ENCODE measurements at places on chromosomes 2 and 18.

- no peak for DNase-seq
Measured at GRCh38 chr2:221495731-221496130, 76.4 kb downstream of the EPHA4 start.

DNA sequence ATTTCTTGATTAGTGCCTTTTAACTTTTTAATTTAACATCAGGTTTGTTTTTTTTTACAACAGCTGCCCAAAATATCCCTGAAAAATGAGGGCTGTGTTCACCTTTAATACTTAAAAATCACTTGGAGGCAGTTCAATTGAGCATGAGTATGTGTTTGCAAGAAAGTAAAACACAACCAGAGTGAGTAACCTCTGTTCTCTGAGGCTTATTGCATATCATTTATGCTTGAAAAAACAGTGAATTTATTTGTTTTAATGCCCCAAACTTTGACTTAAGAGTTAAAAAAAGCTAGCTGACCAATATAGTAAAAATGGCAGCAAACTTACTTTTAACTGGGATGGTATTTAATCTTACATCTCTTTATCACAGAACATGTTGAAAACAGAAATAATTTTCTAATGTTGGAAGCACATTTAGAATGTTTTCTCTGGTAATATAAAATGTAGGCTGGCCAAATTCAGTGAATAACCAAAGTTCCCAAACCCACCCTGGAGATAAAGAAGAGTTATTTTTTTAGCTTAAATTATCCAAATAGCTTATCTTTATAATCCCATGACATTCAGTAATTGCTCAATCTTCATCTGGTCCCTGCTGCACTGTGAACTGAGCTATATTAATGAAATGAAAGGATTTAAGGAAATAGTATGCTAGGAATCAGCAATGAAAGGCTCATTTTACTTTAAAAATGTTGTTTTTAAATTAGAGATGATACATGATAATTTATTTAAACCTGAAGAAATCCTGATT lies 24.8 kb upstream of the EFEMP1 start:
- no peak for DNase-seq

- DNase-seq: no peak
Measured at GRCh38 chr2:206955253-206955652, 15.9 kb downstream of the CPO start.

- no peak for DNase-seq
Measured at GRCh38 chr2:195945056-195945455, 123.6 kb downstream of the DNAH7 start.

DNA sequence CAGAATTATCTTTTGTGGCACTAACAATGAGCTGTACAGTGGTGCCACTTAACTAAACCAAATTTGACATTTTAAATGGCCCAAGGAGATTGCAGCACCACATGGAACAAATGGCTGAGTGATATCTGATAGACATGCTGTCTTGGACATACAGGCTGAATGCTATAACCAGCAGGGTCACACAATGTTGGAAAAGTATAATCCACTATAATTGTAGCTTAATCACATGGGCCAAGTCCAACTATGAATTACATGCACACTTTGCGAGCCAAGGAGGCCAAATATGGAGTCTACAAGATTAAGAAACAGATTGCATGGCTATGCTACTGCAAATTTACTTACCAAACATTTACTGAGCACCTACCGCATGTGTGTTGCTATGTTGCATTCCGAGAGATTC lies 69.0 kb downstream of the AOX1 start:
- no peak for DNase-seq

DNA sequence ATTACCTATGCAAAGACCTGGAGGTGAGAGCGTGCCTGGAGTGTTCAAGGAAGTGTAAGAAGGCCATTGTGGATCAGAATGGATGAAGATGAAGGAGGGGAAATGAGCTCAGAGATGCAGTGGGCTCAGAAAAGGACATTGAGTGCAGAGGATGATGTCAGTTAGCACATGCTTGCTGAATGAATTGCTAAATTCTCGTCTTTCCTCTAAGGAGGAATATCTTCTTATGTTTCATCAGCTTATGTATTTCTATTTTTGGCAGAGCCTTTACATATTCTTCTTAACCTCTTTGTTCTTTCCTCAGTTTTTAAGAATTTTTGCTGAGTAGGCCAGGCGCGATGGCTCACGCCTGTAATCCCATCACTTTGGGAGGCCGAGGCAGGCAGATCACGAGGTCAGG lies 30.9 kb downstream of the FAM171B start:
- DNase-seq: no peak

GRCh38 chr2:217004656-217005055 lies 144.8 kb upstream of the TNP1 start:
- no peak for DNase-seq

DNA sequence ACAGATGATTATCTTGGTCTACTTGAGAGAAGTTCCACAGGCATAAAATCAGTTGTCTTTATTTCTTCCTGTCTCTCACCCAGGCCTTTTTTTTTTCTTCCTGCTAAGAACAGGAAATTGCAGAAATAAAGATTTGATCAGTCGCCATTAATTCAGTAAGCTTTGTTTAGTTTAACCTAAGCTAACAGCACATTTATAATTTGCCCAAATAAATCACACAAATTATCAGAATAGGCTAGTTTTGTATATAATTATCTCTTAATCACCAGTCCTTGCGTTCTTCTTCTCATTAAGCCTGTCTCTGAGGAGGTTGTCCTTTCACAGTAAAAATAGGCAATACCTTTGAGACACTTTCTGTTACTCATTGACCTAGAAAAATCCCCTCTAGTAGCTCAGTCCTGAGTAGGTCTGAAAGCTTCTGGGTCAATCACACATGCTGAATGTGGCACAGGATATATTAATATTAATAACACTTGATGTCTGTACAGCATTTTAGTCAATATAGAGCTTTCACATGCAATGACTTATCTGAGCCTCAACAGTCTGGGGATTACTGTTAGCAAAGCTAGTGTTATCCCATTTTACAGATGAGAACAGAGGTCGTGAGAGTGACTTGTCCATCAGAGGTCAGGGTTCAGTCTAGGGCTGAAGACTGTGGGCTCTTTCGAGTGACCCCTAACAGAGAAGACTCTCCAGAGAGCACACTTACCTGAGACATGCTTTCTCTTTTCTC lies 11.2 kb upstream of the STK17B start:
- no peak for DNase-seq

DNA sequence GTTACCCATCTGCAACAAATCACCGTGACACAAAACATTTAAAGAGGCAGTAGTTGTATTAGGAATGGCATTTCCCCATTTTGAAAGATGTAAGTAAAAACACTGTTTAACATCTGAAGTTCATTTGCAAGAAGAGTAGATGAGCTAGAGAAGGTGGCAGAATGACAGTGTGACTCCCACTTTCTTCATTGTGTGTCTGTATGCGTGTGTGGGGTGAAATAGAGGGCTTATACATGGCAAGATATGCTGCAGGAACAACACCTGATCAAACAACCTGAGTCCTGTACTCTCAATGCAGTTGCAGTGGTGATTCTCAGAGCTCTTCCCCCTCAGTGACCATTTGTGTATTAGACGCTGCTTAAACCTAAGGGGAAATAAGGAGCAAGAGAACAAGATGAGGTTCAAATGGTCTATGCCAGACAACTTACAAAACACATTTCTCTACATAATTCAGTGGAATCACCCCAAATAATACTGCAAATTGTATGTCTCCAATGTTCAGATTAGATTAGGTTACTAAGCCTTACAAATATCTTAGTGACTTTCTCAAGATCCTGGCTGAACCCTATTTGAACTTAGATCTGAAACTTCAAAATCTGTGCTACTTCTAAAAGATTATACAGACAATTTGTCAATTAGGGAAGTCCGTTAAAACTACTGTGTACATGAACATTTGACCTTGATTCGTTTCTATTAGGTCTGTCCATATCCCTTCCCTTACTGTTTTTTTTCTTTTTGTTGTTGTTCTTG lies 230.1 kb downstream of the LRRTM1 start:
- DNase-seq: no peak

GRCh38 chr2:63343397-63344109 lies 244.7 kb downstream of the WDPCP start:
- DNase-seq: no peak

GRCh38 chr2:66164470-66164869 lies 270.5 kb upstream of the MEIS1 start:
- no peak for DNase-seq

- DNase-seq: peak; percentile 43
Measured at GRCh38 chr2:44941551-44942234, at the start of gene SIX3. Gene SIX3, plus strand, starts transcription at chr2:44941702. Its CDS starts 403 bp downstream, at chr2:44942105.

DNA sequence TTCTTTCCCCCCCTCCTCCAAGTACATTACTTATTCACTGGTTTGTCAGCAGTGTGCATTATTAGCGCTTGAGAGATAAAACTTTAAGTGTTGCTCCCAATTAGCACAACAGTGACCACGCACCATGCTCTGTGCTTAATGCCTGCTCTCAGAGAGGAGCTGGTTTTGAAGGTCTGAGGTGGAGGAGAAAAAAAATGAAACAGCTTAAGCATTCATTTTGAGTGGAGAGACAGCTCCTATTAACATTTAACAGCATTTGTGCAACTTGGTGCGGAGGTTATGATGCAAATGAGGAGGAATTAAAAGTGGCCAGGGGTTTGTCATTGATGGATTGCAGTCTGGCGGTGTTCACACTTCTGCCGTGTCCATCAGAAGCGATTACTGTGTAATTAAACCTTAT lies 141.8 kb downstream of the FIGN start:
- no peak for DNase-seq

DNA sequence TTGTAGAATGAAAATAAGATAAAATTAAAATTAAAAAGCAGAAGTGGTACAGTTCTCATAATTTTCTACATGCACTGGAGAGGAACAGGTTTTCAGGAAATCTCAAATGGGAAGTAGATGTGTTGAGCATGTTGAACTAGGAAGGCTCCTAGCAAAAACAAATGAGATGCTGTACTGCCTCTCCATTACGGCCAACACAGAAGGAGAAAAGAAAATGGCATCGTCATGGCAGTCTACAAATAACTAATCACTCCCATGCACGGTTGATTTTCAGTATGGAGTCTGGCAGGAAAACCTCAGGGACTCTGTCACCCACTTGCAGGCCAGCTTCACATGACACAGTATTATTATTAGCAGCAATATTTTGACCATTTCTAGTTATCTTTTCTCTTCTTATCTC lies 278.7 kb downstream of the NRXN1 start:
- no peak for DNase-seq

- no peak for DNase-seq
Measured at GRCh38 chr2:119441376-119442225, 9.9 kb downstream of the TMEM37 start.

DNA sequence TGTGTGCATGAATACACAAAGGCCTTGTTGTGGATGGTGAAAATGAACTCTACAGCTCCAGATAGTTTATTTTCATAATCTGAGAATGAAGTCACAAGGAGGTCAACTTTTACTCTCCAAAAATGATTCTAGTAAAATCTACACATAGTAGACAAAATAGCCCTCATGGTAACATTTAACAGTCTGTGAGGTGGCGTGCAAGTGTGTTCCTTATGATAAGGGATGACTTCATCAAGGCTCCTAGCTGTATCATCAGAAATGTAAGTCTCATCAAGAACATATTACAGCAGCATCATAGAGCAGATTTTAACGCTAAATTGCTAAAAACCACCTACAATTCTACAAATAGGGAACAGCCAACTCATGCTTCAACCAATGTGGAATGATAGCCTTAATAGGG lies 72.3 kb upstream of the RIOK3 start:
- no peak for DNase-seq

DNA sequence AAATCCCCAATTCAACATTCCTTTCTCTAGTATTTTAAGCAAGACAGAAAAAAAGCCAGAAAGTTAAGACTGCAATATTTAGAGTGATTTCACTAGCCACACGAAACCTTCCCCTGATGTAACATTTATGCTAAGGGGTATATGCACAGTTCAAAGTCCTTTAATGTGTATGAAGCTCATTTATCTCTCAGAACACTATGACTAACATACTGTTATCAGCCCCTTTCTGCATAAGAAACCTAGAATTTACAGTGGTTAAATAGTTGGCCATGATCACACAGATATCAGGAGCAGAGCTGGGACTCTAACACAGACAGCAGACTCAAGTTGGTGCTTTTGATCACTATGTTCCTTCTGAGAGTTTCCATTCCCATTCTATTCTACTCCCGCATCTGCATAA lies 185.5 kb downstream of the CDH2 start:
- no peak for DNase-seq

GRCh38 chr2:88355486-88355885 lies 97.0 kb downstream of the FOXI3 start:
- DNase-seq: no peak

GRCh38 chr2:141641462-141641861 lies 489.4 kb downstream of the LRP1B start:
- no peak for DNase-seq

- DNase-seq: no peak
Measured at GRCh38 chr2:168766600-168766999, 35.8 kb upstream of the NOSTRIN start.

GRCh38 chr2:235935773-235936172 lies 232.4 kb downstream of the GBX2 start:
- no peak for DNase-seq

DNA sequence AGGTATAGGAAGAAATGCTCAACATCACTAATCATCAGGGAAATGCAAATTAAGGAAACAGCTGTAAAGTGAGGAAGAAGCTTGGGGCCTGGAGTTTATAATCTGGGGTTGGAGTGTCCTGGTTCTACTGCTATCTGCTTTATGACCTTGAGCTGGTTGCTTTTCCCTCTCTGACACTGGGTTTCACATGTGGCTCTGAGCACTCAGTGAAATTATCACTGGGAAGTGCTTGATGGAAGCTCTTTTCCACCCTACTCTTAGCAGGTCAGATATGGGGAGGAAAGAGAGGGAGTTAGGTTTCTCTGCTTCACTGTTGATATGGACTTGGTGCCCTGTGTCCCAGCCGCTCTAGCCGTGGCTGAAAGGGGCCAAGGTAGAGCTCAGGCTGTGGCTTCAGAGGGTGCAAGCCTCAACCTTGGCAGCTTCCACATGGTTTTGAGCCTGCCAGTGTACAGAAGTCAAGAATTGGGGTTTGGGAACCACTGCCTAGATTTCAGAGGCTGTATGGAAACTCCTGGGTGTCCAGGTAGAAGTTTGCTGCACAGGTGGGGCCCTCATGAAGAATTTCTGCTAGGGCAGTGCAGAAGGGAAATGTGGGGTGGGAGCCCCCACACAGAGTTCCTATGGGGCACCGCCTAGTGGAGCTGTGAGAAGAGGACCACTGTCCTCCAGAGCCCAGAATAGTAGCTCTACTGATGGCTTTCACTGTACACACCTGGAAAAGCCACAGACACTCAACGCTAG lies 52.3 kb downstream of the INPP4A start:
- no peak for DNase-seq

DNA sequence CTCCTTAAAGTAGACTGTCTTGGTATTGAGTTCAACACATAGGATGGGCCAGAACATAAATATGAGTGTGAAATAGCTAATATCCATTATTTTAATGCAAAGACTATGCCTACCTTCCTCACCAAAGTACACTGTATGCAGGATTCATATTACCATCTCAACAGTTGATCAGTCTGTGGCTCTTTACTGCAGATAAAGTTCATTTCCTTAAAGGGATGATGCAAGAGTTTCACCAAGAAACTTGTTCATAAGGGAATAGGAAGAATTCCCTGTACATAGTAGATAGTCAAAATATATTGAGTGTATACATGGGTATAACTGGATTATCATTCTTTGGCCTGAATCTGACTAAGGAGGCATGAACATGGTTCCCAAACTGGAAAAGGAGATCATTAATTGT lies 35.0 kb downstream of the MARS2 start:
- no peak for DNase-seq

GRCh38 chr2:111041398-111042202 lies 79.1 kb upstream of the BCL2L11 start:
- DNase-seq: no peak
